ENCODE measurements at places on chromosomes 2 and 18. TPM values are rescaled to one million over a fixed set of nuclear protein-coding genes. Genes with fewer than 3 reads are reported as not detected.

HSBP1L1 gene
- polyA plus RNA-seq, result 2.8 TPM

AQP12B gene
- 1.0 TPM for polyA plus RNA-seq

SCTR gene
- not detected for polyA plus RNA-seq

LDLRAD4 gene
- polyA plus RNA-seq, result 10.0 TPM

PKDCC gene
- 160 TPM for polyA plus RNA-seq

HPCAL1 gene
- 30.1 TPM for polyA plus RNA-seq

FAM228A gene
- 0.22 TPM for polyA plus RNA-seq

DNA sequence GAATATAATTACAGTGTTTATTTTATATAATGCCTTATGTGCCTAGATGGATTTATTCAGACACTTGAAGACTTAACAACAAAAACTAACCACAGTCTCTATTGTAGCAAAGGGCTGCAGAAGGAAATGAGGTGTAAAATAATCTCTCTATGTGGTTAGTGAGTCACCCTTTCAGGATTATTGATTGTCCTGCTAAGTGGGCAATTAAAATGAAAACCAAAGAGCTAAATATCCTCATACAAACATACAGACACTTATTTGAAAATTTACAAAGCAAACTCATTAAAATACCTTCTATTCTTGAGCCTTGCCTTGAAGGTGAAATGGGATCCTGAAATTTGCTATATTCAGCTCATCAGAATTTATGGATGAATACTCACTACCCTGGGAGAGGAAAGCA lies 27.7 kb upstream of the DCC start:
- no peaks in the 10 kb centered on the region for H3K27me3 ChIP-seq
- H3K4me1 ChIP-seq, result no peaks in the 10 kb centered on the region
- H3K4me3 ChIP-seq, result no peak overlapping the region
- DNase-seq, result no peak

- no peaks in the 10 kb centered on the region for H3K27me3 ChIP-seq
- no peaks in the 10 kb centered on the region for H3K36me3 ChIP-seq
- peaks cover 8% of the 10 kb centered on the region for H3K4me1 ChIP-seq
Measured at GRCh38 chr2:3076848-3077642, 300.6 kb downstream of the EIPR1 start.

DNA sequence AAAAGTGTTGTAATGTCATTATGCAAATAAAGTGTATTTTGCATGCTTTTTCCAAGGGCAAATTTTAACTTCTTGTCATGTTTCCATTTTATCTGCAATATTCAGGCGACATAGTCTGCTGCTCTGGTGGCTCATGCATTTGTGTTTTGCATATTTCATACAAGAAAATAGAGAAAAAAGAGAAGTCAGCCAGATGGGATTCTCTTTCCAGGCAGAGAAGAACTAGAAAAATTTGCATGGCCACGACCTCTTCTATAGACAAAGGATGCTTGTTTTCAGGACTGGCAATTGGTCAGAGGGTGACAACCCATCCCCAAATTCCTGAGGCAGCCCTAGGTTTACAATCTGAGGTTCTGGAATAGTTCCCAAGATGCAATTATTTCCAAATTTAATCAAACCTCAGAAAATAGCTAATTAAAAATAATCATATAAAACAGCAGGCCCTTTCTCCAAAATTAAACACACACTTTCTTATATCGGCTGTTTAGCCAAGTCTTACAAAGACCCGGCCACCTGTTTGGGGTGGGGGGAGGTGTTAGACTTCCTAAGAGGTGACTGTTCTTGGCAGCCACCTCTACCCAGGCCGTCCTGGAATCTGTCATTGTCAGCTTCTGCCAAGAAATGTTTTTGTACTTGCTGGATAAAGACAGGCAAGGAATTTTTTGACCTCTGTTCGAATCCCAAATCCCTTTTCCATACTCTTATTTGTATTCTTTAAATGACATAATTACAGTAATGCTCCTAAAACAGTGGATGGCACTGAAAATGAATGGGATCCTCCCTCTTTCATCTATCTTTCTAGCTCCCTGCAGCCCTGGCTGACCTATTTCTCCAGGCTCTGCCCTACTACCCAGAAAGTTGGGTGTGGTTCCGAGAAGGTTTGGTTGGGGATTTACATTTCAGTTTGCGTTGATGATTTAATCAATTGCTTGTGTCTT lies 20.8 kb upstream of the SOS1 start:
- no peaks in the 10 kb centered on the region for H3K27me3 ChIP-seq
- peak overlapping the region; percentile 65 for H3K27ac ChIP-seq
- H3K4me3 ChIP-seq, result no peak overlapping the region
- H3K4me1 ChIP-seq, result peaks cover 8% of the 10 kb centered on the region
- peak; percentile 69 for DNase-seq
- H3K36me3 ChIP-seq, result no peaks in the 10 kb centered on the region

DNA sequence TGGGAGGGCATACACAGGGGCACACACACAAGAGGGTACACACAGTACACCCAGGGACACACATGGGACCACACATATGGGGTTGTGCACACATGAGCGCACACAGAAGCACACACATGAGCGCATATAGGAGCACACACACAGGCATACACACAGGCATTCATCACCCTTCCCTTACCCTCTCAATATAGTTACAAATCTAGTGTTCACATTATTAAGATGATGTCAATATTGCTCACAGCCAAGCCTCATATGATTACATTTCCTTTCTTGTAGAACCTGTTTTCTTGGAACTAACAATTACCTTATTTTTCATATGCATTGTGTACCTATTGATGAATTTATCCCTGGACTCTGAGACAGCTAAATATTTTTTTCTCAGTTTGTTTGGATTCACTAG lies 156.7 kb downstream of the FHOD3 start:
- H3K4me1 ChIP-seq, result peaks cover 4% of the 10 kb centered on the region
- H3K27ac ChIP-seq, result no peak overlapping the region
- H3K4me3 ChIP-seq, result no peak overlapping the region
- H3K27me3 ChIP-seq, result no peaks in the 10 kb centered on the region

DNA sequence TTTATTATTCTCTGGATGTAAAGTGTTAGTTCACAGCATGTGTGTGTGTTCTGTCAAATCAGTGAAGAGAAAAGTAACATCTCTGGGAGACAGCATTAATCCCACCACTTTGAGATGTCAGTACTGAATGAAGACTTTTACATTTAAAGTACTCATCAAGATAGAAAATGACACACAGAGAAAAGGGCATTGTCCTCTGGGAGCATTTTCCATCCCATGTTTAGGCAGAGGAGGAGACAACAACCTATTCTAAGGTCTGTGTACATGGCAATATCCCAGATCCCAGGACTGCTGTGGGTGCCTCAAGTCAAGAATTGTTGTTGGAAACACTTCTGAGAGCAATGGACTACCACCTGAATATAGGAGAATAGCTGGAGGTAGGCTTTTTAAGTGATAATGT lies 201.5 kb downstream of the PPP1R1C start:
- no peak overlapping the region for H3K27ac ChIP-seq
- no peak for DNase-seq

DNA sequence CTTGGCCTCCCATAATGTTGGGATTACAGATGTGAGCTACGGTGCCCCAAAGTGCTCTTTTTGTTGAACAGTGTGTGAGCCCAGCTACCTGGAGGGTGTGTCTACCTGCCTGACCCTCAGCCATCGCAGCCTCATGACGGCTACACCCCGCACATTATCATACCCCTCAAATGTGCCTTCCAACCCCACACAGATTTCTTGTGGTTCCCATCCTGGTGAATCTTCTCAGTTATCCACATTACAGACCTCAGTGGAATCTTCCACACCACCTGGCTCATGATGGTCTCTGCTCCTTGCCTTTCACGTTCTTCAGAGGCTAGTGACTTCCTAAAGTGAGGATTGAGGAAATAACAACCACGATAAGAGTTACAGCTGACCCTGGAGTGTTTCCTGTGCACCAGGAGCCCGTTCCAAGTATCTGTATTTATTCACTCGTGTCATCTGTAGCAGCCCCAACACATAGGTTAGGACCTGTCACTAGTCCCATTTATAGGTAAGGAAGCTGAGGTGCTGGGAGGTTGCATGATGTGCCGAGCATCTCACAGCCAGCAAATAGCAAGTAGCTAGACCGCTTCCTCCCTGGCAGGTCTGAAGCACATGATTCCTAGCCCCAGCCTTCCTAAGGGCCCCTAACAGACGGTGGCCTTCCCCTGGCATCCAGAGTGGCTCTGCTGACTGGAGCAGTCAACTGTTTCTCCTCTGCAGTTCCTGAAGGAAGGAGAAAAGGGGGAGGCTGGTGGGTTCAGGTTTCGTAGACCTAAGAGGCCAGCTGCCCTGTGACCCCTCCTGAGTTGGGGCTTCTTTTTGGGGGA lies 47.3 kb downstream of the TCF7L1 start:
- no peaks in the 10 kb centered on the region for H3K27me3 ChIP-seq
- no peak overlapping the region for H3K4me3 ChIP-seq
- no peak for DNase-seq
- H3K27ac ChIP-seq, result peak overlapping the region; percentile 17
- H3K36me3 ChIP-seq, result peaks cover 3% of the 10 kb centered on the region

- no peaks in the 10 kb centered on the region for H3K27me3 ChIP-seq
- no peak overlapping the region for H3K27ac ChIP-seq
- H3K4me1 ChIP-seq, result no peaks in the 10 kb centered on the region
- H3K36me3 ChIP-seq, result no peaks in the 10 kb centered on the region
Measured at GRCh38 chr2:51953931-51954330, 922.0 kb upstream of the NRXN1 start.

GRCh38 chr18:3879114-3879835 lies 429.3 kb downstream of the TGIF1 start:
- H3K4me1 ChIP-seq, result no peaks in the 10 kb centered on the region
- no peak overlapping the region for H3K27ac ChIP-seq
- H3K27me3 ChIP-seq, result no peaks in the 10 kb centered on the region

DNA sequence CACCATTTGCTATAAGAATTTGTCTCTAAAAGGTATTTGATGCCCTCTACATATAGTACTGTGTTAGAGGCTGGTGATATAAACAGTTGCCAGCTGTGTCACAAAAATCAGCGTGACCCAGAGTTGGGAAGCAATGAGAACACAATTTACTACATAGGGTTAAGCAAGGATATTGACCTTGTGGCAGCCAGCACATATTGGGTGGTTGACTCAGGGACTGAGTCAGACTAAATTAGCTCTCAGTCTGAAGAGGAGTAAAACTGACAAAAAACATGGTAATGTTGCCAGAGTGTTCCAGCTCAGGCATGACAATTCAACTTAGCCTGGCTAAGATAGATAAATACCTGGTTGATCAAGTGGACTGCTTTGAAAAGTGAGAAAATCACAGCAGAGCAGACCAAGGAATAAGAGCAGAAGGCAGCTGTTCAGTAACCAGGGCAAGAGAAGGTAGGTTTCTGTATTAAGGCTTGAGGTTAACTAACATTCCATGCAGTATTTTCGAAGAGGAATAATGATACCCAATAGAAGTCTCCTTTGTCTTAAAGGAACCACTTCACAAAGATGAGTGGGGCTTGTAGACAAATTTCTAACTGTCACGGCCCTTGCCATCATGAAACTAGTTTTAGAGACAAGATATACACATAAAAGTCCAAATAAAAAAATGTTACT lies 108.2 kb upstream of the ERBB4 start:
- no peak overlapping the region for H3K27ac ChIP-seq
- H3K27me3 ChIP-seq, result no peaks in the 10 kb centered on the region
- no peaks in the 10 kb centered on the region for H3K4me1 ChIP-seq
- H3K36me3 ChIP-seq, result no peaks in the 10 kb centered on the region
- no peak overlapping the region for H3K4me3 ChIP-seq

- H3K4me1 ChIP-seq, result peaks cover 9% of the 10 kb centered on the region
- no peak overlapping the region for H3K4me3 ChIP-seq
- DNase-seq, result no peak
- no peaks in the 10 kb centered on the region for H3K27me3 ChIP-seq
- no peaks in the 10 kb centered on the region for H3K36me3 ChIP-seq
- no peak overlapping the region for H3K27ac ChIP-seq
Measured at GRCh38 chr2:173419506-173419905, 64.8 kb downstream of the CDCA7 start.

DNA sequence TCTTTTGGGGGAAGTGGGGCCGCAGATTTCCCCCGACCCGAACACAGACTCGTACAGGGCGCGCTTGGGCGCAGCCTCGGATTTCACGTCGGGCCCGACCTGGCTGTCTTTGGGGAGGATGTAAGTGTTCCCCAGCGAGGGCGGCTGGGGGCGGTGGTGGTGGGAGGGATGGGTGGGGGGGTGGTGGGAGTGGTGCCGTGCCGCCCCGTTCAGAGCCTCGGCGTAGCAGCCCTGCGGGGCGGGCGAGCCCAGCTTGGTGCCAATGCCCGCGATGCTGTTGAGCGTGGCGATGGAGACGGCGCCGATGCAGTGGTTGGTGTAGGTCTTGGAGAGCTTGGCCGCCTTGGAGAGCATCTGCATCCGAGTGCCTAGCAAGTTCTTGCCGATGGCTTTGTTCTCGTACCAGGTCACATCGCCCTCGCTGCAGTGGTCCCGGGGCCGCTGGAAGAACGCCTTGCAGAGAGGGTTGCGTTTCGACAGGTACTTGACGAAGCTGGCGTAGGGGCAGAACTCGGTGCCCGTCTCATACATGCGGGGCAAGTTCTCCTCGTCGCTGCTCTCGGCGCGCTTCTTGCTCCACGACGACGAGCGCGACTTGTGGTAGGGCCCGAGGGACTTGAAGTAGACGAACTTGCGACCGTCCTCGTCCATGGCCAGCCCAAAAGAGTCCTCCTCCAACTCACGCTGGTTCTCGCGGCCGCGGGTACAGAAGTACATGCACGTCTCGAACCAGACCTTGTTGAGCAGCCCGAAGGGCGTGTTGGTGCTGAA lies 1.3 kb downstream of the KCTD1 start:
- H3K4me1 ChIP-seq, result peaks cover 36% of the 10 kb centered on the region
- peaks cover 39% of the 10 kb centered on the region for H3K27me3 ChIP-seq
- H3K27ac ChIP-seq, result no peak overlapping the region
- H3K4me3 ChIP-seq, result peak overlapping the region; percentile 64
- DNase-seq, result no peak
- no peaks in the 10 kb centered on the region for H3K36me3 ChIP-seq

DNA sequence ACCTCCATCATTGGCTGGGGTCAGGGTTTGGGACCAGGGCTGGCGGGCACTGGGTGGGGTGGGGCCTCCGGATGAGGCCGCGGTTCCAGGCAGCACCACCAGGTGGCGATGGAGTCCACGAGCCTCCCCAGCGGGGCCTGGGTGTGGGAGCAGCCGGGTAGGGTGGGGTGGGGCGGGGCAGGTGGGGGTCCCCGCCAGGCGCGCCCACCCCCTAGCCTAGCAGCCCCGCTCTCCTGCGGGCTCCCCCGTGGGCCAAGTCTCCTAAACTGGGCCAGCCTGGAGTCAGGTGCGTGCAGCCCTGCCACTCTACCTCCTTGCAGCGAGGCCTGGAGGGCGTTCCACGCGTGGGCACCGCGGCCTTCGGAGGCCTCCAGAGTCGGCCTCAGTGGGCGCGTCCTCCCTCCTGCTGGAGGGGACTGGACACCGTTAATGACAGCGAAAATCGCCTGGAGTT lies 187.5 kb downstream of the TWIST2 start:
- peaks cover 5% of the 10 kb centered on the region for H3K27me3 ChIP-seq
- peaks cover 2% of the 10 kb centered on the region for H3K4me1 ChIP-seq
- DNase-seq, result no peak
- H3K36me3 ChIP-seq, result no peaks in the 10 kb centered on the region

DNA sequence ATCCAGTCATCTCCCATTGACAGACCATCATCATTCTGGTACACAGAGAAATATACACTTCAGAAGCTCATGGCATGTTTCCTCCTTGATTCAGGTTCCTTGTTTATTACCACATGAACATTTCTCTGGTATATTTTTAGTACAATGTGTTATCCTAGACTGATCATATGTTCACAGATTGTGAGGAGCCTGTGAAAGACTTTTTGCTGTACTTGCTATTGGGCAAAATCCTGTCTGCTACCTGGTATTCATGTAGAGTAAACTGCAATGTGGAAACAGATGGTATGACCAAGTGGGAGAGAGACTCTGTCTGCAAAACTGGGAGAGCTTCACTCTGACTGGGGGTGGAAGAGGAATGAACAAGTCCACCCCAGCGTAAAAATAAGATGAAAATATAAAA lies 657.2 kb downstream of the IRS1 start:
- H3K36me3 ChIP-seq, result no peaks in the 10 kb centered on the region
- no peaks in the 10 kb centered on the region for H3K27me3 ChIP-seq
- no peak overlapping the region for H3K4me3 ChIP-seq
- H3K4me1 ChIP-seq, result no peaks in the 10 kb centered on the region

Data from muscle of leg (tissue), 16 donors.